ENCODE measurements at places on chromosomes 5 and 9. TPM values are rescaled to one million over a fixed set of nuclear protein-coding genes. Genes with fewer than 3 reads are reported as not detected.

The SSBP2 gene
- 41.7 TPM for total RNA-seq

The GCNT1 gene
- 33.5 TPM for total RNA-seq

The SCGB3A2 gene
- not detected for total RNA-seq

The IRX2 gene
- total RNA-seq = 2.0 TPM

The LCN6 gene
- not detected for total RNA-seq

The GLDC gene
- total RNA-seq = 0.58 TPM

The DNAJB5 gene
- total RNA-seq = 12.1 TPM

The MLANA gene
- not detected for total RNA-seq

The HIGD2A gene
- 22.8 TPM for total RNA-seq

The PCDHA3 gene
- 0.17 TPM for total RNA-seq

The FBXL7 gene
- 7.3 TPM for total RNA-seq

The PALM2AKAP2 gene
- total RNA-seq = 5.1 TPM

The CCDC183 gene
- 0.33 TPM for total RNA-seq

The FBP1 gene
- not detected for total RNA-seq

All from smooth muscle cell of trachea (primary cell).